Gastroesophageal sphincter (tissue), 4 donors: ENCODE measurements at places on chromosomes 1 and 21.
A peak's percentile ranks its signal among the peaks of the same experiment; 100 is the strongest.

GRCh38 chr1:193058529-193059281, 455 bp downstream of the UCHL5 start:
- no peak for ATAC-seq

GRCh38 chr1:25023826-25024225, 93.8 kb upstream of the RUNX3 start:
- no peak for ATAC-seq

GRCh38 chr1:30320581-30320890, 402.8 kb downstream of the MATN1 start:
- ATAC-seq = no peak

GRCh38 chr1:87812871-87813577, 484.3 kb downstream of the LMO4 start:
- ATAC-seq = no peak

DNA sequence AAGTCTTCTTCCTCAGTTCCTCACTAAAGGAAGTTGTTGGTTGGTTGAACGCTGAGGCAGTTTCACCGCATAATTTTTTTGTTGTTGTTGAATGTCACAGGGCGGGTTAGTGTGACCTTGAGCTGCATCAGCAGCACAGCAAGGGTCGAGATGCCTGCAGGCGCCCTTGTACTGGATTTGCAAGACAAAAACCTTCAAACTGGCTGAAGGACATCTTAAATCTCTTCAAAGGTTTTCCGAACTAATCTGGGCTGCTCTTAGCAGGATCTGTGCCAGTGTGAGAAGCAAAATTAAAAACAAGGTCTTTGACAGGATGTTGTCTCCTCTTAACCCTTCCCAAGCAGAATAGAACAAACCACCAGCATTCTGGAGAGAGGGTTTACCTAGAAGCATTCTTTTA, 59.4 kb downstream of the NRIP1 start:
- ATAC-seq = no peak

- peak; percentile 90 for ATAC-seq
These were observed 59.9 kb downstream of the PLXNA2 start for GRCh38 chr1:208183977-208184911.
